Heart left ventricle (tissue), 16 donors: ENCODE measurements at places on chromosomes 2 and 18.
A peak's percentile ranks its signal among the peaks of the same experiment; 100 is the strongest.

- peak; percentile 43 for DNase-seq
These were observed 9.3 kb upstream of the LRRC30 start for GRCh38 chr18:7221424-7222155.

DNA sequence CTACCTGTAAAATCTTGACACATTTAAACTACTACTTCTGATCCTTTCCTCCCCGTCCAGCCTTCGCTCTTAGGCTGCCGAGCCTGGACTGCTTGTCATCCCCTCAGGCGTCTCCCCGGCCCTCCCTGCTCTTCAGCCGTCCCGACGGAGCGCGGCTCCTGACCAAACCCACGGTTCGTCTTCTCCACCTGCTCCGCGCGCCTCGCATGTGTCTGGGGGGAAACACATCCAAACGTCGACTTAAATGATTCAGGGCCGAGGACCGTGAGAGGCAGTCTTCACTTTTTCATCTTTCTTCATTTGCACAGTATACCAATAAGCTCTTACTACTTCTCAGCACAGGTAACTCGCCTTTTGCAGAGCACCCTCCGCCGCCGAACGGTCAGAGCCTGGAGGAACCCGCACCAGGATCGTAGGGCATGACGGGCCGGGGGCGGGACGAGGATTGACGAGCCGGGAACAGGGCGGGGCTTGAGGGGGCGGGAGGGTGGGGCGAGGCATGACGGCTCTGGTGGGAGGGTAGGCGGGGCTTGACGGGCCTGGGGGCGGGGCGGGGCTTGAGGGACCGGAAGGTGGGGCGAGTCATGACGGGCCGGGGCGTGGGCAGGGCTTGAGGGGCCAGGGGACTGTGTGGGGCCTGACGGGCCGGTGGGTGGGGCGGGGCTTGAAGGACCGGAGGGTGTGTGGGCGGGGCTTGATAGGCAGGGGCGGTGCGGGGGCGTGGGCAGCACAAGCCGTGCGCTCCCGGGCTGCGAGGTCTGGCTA is at the start of gene SEH1L:
TSS of gene SEH1L (plus strand) at position 727 of the 765 bp plus-strand sequence. CDS start 111 bp downstream, outside the sequence.
- DNase-seq = peak; percentile 100

- DNase-seq = no peak
These were observed 42.1 kb upstream of the TAF1B start for GRCh38 chr2:9800975-9801726.

GRCh38 chr2:34815052-34815741 is 1216.1 kb upstream of the FAM98A start:
- DNase-seq = no peak

DNA sequence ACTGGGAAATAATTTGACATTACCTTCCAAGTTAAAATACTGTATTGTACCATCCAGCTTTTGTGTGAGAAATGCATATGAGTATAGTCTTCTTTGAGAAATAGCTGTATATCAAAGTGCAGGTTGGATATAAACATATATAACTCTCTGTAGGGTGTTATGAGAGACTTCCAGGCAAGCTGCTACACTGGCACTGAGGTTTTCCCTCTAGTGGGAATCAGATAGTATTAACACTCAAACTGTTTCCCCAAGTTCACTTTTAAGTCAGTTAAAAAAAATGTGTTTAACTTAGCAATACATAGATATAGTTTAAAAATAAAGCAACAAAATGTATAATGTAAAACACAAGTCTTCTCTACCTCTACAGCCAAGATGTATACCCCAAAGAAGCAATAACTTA is 368.4 kb upstream of the SLC8A1 start:
- no peak for DNase-seq
